ENCODE measurements at places on chromosomes 1 and 21. TPM values are rescaled to one million over a fixed set of nuclear protein-coding genes. Genes with fewer than 3 reads are reported as not detected.

The FMO5 gene
- total RNA-seq, result 0.98 TPM

The ELAVL4 gene
- total RNA-seq, result not detected

The FOXD3 gene
- not detected for total RNA-seq

The GPBP1L1 gene
- total RNA-seq, result 128 TPM

The ADAMTS4 gene
- 14.0 TPM for total RNA-seq
